ENCODE measurements at places on chromosomes 1 and 21.

- DNase-seq = peak; percentile 9
Measured at GRCh38 chr1:239816081-239816782, 275.5 kb upstream of the FMN2 start.

DNA sequence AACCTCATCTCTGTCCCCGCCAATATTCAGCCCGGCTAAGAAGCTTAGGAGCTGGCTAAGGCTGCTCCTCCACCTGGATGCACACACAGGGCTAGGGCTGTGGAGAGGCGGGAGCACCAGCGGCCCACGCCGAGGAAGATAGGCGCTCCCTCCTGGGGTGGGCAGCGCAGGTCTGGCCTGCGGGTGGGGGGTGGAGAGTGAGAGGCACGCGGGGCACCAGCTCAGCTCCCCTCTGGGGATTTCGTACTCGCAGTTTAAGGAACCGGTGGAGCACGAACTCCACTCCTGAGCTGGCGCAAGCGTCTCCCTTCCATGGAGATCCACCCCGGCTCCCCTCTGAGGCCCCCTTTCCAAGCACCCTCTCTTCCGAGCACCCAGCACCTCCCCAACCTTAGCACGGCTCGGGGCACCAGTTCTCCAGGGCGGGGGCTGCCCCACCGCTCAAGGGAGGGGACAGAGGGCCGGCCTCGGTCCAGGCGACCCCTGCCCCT, 433 bp upstream of the KAZN start:
- DNase-seq = no peak

GRCh38 chr1:18794051-18794450, 65.4 kb downstream of the TAS1R2 start:
- no peak for DNase-seq

- no peak for DNase-seq
Measured at GRCh38 chr1:70768216-70768615, 279.4 kb downstream of the PTGER3 start.

GRCh38 chr21:34878940-34879339, 170.2 kb downstream of the RUNX1 start:
- no peak for DNase-seq

GRCh38 chr1:224498574-224499170, 64.1 kb upstream of the WDR26 start:
- no peak for DNase-seq

DNA sequence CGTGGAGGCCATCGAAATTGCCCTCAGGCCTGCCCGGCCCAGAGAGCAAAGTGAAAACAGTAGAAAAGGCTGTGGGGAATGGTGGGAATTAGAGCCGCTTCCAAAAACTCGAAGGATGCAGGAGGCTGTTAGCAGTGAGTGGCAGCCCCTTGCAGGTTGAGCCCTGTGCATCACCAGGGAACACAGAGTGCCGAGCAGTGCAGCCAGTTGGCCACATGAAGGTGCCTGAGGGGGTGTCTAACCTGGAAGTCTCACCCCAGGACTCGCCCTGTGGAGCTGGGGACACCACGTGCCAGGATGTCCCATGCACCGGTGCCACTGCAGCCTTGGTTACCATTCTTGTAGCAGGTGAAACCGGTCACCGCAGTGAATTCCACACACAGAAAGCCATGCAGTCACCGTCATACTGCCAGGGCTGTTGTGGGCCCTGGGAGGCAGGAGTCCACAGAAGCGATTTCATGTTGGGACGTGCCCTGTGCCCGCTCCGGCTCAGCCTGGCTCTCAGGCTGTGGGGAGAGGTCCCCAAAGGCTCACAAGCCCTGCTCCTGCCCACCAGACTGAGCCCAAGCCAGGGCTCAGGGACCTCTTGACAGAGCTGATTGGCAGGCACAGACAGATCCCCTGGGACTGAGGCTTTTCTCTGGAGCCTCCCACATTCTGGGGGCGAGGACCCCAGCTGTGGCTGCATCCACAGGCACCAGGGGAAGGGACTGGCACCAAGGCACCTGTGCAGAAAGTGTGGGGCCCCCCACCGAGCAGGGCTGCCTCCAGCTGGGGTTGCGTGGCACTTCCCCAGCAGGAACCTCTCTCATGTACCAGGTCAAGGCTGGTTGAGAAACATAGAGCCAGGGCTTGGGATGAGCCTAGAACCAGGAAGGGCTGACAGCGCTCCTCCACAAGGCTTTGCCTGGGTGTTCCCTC, 16.7 kb upstream of the ACTRT2 start:
- DNase-seq = no peak

GRCh38 chr21:38670861-38671260, 134.9 kb upstream of the ETS2 start:
- no peak for DNase-seq

DNA sequence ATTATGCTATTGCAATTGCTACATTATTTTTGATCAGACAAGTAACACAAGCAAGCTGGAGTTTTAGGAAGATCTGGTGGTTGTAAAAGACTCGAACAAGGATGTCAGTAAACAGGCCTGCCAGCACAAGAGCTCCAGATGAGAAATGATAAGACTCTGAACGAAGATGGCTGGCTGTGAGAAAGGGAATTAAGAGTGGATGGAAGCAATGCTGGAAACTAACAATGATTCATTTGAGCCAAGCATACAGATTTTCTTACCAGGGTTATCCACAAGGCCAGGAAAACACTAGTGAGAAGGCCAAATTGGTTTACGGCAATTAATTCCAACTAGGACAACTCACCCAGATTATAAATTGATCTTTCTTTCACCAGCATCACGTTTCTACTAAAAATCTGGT, 54.2 kb downstream of the NRIP1 start:
- no peak for DNase-seq

DNA sequence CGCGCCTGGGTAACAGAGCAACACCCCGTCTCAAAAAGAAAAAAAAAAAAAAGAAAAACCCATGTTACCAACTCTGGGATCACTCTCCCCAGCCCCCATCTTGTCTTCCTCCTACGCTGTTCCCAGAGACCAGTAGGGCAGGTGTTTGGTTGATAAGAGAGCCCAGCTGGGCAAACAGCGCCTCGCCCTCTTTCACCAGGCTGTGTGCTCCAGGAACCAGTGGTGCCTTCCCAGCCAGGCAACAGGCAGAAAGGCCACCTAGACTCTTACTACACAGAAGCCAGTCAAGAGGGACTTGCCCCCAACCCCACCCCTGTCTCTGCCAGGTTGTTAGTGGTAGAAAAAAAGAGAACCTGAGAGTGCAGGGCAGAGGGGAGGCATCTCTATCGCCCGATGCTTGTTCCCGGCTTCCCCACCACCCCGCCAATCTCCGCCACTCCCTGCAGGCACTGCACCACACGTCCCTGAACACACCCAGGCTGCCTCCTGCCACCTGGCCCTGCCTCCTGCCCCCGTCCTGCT, 14.0 kb upstream of the CTRC start:
- DNase-seq = no peak

DNA sequence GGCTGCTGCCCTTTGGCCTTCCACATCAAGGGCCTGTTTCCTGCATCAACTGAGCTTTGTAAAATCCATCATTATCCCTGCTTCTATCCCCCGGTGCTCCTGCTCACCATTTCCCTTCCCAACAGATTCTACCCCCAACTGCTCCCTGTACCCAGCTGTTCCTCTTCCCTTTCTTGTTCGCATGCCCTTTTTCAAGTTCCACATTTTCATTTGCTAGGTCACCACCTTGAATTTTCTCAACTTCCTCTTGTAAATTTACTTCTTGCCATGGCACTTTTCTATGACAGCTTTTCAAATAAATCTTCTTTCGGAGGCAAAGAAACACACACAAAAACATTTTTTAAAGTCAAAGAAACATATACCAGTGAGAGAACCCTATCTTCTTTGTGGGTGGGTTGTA, 330.5 kb upstream of the ADGRL2 start:
- DNase-seq = no peak

DNA sequence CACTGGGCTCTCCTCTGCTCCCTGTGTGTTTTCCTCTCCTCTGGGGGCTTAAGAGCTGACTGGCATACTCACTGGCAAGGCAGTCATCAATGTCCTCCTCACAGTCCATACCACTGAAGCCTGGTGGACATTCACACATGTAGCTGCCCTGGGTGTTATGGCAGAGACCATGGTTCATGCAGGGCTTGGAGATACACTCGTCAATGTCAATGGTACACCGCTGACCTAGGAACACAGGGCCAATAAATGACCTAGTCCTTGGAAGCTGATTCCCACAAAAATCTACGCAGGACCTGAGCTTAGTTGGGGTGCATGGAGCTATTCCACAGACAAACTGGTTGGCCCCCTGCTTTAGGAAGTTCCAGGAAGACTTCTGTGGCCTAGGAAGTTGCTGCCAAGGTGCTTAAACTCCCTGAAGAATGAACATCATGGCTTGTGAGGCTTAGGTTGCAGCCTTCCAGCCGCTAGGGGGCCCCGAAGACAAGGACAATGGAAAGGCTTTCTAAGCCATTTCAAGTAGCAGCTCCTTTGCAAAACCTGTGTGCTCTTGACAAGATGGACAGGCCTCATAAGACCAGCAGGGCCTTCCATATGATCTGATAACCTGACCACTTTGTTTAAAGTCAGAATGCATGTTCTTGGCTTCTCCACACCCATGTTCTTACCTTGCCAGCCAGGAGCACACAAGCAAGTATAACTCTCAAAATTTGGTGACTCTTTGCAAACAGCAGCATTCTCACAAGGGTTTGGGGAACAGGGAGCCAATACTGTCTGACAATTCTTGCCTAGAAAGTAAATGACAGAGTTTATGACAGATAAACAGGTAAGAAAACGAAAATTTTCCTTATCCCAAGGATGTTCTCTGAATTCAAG, 52.3 kb upstream of the ADAM30 start:
- no peak for DNase-seq

- no peak for DNase-seq
Measured at GRCh38 chr1:55478742-55479141, 263.6 kb upstream of the USP24 start.

DNA sequence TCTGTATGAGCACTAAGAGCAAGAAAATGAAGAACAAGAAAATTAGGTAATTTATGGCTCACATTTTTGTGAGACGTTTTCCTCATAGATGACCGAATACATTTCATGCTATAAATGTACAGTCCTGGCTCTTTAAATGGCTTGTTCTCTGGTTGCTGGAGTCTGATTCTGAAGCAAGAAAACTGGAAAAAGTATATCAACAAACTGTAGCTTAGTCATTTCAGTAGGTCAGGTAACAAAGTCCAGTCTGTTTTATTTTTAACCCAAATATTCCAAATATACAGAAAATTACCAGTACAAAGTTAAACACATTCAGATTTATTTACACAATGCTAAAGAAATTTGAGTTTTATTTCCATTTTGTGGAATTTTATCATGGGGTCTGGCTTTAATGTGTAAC, 2.5 kb upstream of the MYBPHL start:
- DNase-seq = no peak

DNA sequence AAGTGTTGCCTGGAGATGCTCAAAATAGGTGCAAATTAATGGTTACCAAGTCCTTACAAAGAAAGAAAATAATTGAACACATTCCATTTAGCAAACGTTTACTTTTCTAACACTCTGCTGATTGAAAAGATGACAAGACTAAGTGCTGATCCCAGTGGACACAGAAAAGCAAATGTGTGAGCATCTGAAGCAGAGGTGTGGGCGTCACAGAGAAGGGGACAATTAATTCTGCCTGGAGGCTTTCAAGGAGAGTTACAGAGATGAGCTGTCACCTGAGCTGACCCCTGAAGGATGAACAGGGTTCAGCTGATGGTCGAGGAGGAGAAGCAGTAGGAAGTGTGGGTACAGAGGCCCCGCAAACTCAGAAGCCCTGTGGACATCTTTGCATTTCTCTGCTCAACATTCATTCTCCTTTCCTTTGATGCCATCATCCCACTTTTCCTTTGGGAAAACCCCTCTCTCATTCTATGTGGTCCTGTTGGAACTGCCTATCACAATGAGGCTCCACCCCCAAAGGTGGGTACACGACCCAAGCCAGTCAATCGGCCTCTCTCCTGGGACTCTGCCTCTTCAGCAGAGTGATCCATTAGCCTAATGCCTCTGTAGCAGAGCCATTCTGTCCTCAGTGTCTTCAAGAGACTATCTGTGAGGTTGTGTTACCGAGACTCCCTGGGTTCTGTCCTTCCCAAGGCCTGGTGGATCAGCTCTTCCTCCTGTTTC, 17.2 kb upstream of the PLA2G2E start:
- DNase-seq = no peak

DNA sequence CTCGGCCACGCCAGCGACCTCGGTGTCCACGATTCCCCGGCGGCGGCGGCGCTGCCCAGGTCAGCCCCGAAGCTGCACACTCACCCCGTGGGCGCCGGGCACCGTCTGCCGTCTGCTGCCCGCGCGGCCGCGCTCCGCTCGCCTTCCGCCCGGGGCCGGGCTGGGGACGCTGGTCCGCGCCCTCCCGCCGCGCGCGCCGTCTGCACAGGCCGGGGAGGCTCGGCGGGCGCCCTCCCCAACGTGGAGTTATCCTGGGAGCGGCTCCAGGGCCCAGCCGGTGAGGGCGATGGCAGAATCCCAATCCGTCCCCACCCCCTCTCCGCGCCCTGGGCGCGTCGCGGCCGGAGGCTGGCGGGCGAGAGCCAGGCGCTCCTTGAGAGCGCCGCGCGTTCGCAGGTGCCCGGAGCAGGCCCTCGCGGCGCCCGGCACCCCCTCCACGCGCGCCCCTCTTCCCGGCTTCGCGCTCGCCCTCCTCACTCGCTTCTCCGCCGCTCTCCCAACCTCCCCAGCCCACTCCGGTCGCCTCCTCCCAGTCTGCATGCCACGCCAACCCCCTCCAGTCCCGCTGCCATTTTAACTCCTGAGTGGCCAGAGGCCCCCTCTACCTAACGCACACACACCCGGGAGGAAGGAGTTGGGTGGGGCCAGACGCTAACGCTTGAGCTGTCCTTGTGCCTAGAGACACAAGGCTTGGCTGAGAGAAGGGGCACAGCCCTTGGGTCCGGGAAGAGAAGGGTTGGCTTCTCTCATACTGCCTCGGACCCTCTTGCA, at the start of gene LRRN2:
LRRN2 (minus strand) TSS at position 503 of the 771 bp plus-strand sequence. CDS start 65,746 bp downstream, outside the sequence.
- no peak for DNase-seq

DNA sequence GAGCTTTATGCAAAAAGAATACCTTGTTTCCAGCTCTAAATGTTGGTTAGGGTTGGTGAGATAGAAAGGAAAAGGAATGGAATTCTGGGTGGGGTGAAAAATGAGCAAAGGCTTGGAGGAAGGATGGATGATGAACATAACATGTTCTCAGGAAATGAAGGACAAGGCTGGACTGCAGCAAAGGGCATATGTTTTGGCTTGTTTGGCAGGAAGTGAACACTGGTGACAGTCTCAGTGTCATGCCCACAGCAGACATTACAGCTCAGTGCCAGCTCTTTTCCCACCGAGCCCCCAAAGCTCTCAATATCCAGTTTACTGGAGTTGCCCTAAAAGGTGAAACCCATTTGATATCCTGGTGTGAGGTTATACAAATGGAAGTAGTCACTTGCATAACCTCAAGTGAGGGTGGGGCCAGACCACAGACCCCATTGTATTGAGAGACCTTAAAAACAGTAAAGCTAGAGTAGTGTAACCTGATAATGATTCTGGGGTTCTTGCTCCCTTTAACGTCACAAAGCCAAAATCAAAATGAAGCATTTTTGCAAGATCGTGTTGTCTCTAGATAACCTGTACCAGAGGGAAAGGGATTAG, 270.6 kb downstream of the NFIA start:
- no peak for DNase-seq
